ENCODE measurements at places on chromosomes 6 and 20. TPM values are rescaled to one million over a fixed set of nuclear protein-coding genes. Genes with fewer than 3 reads are reported as not detected.

Gene NRSN1
- not detected for total RNA-seq

Gene KHDRBS2
- not detected for total RNA-seq

Gene TFAP2A
- total RNA-seq = 11.9 TPM

Gene F13A1
- under 0.01 TPM for total RNA-seq
